AG20443 (cell line): ENCODE measurements at places on chromosomes 1 and 21.

DNA sequence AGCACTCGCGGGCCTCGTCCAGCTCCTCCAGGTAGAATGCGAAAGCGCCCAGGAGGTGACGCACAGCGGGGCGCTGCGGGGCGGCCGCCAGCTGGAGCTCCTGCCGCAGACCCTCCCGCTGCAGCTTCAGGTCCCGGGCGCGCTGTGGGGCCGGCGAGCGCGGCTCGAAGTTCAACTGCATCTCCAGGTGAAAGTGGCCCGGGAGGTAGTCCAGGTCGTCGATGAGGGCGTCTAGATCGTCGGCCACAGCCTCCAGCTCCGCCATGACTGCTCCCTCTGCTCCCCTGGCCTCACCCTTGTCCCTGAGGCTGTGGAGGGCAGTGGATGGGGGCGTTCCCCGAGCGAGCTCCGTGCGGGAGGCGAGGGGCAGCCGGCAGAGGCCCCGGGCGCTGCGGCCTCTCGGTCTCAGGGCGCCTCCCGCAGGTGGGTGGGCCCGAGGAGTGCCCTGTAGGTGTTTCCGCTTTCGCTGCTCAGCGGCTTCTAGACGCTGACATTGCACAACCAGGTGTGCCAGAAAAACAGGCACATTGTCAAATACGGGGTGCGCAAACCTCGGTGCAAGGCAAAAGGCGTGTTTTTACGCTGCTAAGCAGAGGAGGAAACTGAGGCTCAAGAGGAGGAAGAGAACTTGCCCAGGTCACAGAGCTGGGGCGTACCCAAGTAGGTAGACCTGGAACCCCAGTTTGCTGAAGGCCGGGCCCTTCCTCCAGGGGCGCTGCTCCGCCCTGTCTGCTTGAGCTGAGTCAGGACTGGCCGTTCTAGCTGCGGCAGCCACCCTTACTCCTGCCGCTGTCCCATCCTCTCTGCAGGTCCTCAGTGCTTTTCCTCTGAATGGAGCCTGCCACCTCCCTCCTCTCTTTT is at the start of gene TTC22:
Gene TTC22 (minus strand): TSS at position 425 of the 861 bp plus-strand sequence. CDS start 160 bp downstream, at position 265.
- peak; percentile 50 for DNase-seq

- DNase-seq = no peak
Observed at GRCh38 chr1:231070758-231071444, 30.8 kb upstream of the FAM89A start.

DNA sequence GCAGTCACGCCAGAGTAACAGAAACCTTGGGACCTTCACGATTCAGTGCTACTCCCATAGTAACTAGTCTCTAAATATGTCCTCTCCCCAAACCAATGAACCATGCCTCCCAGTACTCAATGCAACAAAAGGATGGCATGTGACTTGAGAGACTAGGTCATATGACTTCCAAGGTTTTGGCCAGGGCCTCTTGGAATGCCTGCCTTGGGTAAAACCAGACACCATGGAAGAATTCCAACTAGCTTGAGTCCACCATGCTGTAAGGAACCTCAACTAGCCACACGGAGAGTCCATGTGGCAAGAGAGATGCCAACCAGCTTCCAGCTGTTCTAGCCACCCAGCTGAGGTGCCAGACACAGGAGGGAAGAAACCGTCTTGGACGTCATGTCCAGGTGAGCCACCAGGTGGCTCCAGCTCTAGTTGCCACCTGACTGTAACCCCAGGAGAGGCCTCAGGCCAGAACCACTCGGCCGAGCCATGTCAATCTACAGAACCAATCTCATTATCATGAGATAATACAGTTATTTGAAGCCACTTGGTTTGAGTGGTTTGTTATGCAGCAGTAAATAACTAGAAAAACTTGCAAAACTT is 115.0 kb downstream of the SYF2 start:
- no peak for DNase-seq

- DNase-seq = no peak
Observed at GRCh38 chr1:86822459-86822858, 91.5 kb downstream of the SELENOF start.

- DNase-seq = no peak
Observed at GRCh38 chr1:239317948-239318347, 68.4 kb upstream of the CHRM3 start.

GRCh38 chr1:179190861-179191260 is 38.6 kb downstream of the ABL2 start:
- peak; percentile 27 for DNase-seq

DNA sequence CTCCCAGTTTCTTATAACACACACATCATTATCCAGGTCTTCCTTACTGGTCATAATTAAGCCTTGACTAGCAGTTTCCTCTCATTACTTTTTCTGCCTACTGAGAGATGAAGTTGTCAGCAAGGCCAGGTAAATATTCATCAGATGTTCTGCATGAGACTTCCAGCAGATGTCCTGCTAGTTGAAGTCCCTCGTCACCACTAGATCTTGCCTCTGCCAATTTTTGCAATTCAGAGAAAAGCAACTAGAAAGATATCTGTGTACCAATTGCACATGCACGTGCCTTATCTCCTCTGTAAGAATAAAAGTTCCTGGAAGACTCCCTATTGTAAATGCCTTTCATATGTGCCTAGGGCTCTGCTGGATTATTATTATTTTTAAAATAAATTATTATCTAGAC is 18.3 kb downstream of the ACKR1 start:
- DNase-seq = no peak

GRCh38 chr21:34072145-34073031 is 990 bp upstream of the MRPS6 start:
- peak; percentile 52 for DNase-seq

- DNase-seq = no peak
Observed at GRCh38 chr21:46620846-46621245, 14.6 kb upstream of the PRMT2 start.

- no peak for DNase-seq
Observed at GRCh38 chr21:29215709-29216108, 83.0 kb upstream of the BACH1 start.

- DNase-seq = no peak
Observed at GRCh38 chr1:63643926-63644325, 50.7 kb downstream of the PGM1 start.

- DNase-seq = peak; percentile 86
Observed at GRCh38 chr1:171754353-171754705, 12.5 kb upstream of the VAMP4 start.

DNA sequence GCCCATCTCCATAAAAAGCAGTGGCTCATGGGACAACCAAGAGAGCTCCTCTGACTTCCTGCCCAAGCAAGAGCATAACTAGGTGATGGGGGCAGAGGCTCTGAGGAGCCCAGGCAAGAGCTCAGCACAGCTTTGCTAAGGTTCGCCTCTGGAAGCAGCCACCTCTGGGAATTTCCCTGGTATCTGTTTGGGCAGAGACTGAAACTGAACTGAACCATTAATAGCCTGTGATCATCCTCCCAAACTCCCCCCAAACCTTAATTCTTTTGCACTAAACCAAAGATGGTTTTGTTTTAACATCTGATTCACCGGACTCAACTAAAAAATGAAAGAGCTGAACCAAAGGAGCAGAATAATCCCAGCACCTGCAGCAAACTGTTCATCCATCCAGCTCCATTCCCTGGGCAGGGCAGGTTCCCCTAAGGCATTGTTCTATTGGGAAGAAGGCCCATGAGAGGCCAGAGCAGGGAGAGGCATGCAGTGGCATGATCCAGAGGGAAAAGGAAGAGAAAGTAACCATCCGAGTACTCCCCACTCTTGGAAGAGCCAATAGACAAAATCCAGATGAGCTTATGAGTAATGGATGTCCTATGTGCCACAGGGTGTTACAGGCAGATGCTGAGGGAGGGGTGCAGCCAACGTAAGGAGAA is 77.8 kb upstream of the KAZN start:
- DNase-seq = no peak
